ENCODE measurements at places on chromosomes 16 and 17.

- DNase-seq: peak; percentile 80
Observed at GRCh38 chr17:5785338-5785737, 201.0 kb upstream of the NLRP1 start.

DNA sequence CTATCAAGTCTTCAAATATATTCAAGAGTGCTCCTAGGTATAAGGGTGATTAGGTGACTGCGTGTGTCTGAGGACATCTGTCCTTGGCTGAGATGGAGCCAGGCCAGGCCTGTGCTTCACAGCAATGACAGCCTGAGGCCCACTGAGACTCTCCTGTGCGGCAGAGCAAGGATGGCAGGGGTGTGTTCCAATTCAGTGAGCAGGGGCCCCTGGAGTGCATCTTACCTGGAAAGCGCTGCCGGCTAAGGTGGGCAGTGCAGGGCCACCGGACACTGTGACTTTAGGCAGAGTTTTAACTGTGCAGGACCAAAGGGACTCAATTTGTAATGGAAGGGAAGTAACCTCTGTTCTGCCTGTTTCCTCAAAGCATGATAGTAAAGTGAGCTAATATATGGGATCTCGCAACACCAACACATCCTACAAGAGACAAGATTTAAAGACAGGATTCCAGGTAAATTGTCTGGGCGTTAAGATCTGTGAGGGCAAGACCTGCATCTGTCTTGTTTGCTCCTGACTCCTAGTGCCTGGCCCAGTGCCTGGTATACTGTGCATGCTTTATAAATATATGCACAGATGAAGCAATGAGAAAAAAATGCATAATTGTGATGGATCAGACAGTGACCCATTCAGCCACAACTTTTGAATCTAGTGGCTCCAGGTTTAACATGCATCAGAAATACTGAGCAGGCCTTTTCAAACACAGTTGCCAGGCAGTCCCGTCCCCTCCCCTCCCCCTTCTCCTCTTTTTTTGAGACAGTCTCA lies 86.7 kb downstream of the MRC2 start:
- peak; percentile 57 for DNase-seq

DNA sequence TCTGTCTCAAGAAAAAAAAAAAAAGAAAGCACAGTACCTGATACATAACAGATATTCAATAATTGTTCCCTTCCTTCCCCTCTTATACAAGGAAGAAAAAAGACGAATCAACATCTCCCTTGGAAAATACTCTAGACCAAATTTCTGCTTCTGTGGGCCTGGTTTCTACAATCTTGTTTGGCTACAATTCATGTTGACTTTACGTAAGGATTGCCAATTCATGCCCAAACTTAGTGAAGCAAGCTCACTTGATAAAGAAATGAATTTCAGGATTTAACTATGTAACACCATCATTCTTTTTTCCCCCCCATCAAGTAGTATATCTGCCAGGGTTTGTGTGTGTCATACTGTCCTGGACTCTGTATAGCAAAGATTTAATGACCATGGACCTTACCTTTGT lies 134.2 kb upstream of the TBX2 start:
- DNase-seq: no peak

DNA sequence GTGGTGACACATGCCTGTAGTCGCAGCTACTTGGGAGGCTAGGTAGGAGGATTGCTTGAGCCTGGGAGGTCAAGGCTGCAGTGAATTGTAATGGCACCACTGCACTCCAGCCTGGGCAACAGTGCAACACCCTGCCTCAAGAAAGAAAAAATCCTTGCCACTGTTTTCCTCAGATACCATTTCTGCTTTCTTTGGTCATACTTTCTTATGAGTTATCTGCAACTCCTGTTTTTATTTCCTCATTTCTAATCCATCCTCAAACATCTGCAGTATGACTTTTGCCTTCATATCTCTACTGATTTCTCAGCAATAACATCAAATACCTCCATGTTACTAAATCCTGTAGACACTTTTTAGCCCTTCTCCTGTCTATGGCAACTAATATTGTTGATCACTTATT lies 3.1 kb upstream of the AP2B1 start:
- no peak for DNase-seq

GRCh38 chr17:43599046-43599395 lies 52.9 kb upstream of the ETV4 start:
- DNase-seq: no peak

GRCh38 chr16:84740596-84741116 lies 40.9 kb downstream of the USP10 start:
- peak; percentile 34 for DNase-seq

DNA sequence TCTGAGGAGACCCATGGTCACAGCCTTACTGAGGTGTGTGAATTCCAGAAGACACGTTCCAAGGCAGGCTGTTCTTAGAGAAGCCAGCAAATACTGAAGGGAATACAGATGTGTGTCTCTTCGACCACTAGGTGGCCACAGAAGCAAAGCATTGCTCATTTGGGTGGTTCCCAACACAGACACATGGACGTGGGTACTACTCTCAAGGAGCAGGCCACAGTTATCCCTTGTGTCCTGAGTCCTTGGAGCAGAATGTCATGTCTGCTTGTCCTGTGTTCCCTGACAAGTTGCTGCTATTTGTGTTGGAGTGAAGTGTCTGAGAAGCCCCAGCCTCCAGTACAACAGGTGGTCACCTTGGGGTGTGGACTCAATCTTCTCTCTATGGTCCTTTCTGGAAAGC lies 30.3 kb downstream of the HMOX2 start:
- DNase-seq: peak; percentile 85

DNA sequence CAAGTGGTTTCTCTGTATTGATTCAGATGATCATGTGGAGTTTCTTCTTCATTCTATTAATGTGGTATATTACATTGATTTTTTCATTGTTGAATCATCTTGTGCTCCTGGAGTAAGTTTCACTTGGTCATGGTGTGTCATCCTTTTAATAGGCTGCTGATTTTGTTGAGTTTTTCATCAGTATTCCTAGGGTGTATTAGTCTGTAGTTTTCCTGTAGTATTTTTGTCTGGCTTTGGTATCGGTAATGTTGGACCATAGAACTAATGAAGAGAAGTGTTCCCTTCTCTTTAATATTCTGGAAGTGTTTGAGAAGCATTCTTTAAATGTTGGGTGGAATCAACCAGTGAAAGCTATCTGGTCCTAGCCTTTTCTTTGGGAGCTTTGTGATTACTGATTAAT lies 99.0 kb downstream of the OMG start:
- peak; percentile 28 for DNase-seq

DNA sequence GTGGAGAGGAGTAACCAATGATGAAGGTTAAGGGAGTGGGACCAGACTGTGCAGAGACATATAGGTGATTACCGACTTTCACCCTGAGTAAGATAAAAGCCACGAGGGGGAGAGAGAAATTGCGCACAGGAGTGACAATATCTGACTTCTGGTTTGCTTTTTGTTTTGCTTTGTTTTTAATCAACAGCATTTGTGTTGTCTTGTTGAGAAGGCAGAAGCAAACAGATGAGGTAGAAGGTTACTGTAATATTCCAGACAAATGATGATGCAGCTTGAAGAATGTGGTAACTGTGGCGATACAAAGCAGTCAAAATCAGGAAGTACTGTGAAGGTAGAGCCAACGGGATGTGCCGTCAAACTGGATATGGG lies 7.5 kb downstream of the PELP1 start:
- DNase-seq: no peak

DNA sequence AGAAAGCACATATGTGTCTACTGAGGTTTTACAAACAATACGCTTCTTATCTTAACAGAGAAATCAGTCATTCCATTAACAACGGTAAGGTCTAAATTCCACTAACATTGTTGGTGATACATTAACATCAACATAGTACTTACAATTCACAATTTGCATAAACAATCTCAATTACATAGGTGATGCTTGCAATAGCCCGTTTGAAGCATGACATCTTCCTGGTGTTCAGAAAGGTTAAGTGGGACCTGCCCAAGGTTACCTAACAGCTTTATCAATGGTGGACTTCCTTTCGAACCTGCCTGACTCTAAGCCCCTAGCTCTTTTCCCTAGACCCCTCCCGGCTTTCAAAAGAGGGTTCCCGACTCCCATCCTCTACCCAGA lies 699 bp downstream of the FAM222B start:
- DNase-seq: no peak

GRCh38 chr16:1653023-1653422 lies 25.1 kb upstream of the JPT2 start:
- DNase-seq: no peak

- DNase-seq: no peak
Observed at GRCh38 chr16:68235108-68235886, 630 bp downstream of the ESRP2 start.

GRCh38 chr16:82857693-82858365 lies 231.1 kb downstream of the CDH13 start:
- no peak for DNase-seq

DNA sequence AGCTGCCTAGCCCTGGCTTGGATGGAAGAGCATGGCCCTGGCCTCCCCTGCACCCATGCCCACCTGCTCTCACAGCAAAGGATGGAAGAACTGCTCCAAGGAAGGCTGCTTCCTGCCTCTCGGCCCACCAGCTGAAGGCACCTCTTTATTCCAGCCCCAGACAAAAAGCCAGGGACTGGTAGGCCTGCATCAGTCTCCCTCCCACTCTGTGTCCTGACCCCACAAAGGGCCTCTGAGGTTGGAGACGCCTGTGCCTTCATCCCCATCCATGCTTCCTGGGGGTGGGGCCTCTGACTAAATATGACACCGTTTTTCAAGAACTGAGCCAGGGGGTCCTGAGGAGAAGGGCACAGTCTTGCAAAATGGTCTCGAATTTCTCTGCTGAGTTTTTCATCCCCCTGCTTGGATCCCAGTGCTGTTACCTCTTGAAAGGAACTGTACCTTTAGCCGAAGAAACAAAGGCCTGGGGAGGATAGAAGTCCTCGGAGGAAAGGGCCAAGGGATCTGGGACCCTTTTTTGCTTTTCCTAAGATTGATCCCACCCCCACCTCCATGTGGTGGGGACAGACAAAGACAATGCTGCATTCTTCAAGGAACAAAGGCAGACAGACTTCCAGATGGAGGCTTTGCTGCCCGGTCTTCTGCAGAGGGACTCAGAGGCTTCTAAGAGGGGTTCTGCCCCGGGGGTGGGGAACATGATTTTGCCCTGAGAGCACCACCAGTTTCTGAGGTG lies 5.2 kb downstream of the C17orf50 start:
- DNase-seq: no peak

DNA sequence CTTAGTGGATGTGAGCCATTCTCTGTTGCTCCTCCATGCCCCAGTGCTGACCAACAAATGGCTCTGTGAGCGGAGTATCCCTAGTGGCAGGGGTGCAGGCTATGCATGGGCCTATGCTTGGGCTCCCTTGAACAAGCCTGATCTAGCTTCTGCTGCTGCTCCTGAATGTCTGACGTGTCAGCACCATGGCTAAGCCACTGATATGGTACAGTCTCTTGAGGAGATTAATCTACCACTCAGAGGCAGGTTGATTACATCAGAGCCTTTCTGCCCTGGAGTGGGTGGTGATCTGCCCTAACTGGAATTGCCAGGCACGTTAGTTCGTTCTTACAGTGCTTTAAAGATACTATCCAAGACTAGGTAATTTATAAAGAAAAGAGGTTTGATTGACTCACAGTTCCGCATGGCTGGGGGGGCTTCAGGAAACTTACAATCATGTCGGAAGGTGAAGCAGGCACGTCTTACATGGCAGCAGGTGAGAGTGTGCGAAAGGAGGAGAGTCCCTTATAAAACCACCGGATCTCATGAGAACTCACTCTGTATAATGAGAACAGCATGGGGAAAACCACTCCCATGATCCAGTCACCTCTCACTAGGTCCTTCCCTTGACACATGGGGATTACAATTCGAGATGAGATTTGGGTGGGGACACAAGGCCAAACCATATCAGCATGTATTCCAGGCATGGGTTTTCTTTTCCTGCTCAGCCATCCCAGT lies 41.5 kb upstream of the B4GALNT2 start:
- DNase-seq: no peak

DNA sequence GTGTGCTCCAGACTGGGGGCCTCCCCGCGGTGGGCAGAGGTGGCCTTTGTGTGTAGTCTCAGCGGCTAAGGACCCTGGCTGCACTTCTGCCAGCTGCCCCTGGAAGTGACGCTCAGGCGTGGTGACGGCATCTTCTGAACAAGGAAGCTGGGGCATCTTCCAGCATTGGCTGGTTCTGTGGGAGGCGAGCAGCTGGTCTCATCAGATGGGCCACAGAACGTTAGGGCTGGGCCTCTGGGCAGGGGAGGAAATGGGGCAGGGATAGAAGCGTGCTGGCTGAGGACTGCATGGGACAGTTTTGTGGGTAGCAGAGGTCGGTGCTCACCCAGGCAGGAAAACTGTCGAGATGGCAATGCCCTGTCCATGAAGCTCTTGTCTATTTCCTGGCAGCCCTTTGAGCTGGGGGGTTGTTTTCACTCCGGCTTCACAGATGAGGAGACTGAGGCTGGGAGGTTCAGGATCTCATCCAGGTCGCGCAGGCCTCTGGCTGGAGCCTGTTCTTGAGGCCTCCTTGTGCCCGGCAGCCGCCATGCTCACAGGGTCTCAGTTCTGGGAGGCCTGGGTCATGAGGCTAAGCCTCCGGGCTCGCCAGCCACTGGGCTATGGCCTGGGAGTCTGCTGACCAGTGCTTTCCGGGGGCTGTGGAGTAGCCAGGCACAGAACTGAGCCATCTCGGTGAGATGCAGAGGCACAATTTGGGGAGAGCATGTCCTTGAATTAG lies 16.3 kb downstream of the IRF8 start:
- no peak for DNase-seq
